ENCODE measurements at places on chromosomes 2 and 18.

- H3K27ac ChIP-seq: no peak overlapping the region
- H3K4me3 ChIP-seq: no peak overlapping the region
- H3K4me1 ChIP-seq: no peaks in the 10 kb centered on the region
- H3K27me3 ChIP-seq: peaks cover 43% of the 10 kb centered on the region
- DNase-seq: no peak
- H3K36me3 ChIP-seq: no peaks in the 10 kb centered on the region
Observed at GRCh38 chr2:227696990-227697679, 20.7 kb downstream of the SLC19A3 start.

- H3K4me3 ChIP-seq: peak overlapping the region; percentile 89
- DNase-seq: no peak
- H3K27me3 ChIP-seq: peaks cover 15% of the 10 kb centered on the region
Observed at GRCh38 chr2:100141906-100142305, 484 bp downstream of the AFF3 start.

DNA sequence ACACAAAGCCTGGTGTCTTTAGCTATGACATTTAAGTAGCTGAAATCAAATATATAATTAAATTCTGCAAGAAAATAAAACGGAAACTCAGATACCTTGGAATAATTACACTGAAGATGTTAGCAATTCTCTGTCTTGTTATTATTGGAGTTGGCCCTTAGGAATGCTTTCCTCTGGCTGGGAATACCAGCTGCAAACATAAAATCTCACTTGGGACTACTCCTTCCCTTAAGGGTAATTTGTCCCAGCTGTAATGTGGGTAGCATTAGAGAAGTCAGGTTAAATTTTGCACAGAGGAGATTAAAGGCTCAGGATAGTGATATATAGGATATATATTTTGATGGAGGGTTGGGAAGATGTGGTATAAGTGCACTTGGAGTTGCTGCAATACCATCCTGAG is 37.3 kb upstream of the GRP start:
- no peaks in the 10 kb centered on the region for H3K36me3 ChIP-seq
- no peak for DNase-seq
- no peak overlapping the region for H3K4me3 ChIP-seq
- no peak overlapping the region for H3K27ac ChIP-seq
- peaks cover 41% of the 10 kb centered on the region for H3K27me3 ChIP-seq
- no peaks in the 10 kb centered on the region for H3K4me1 ChIP-seq

GRCh38 chr2:66691031-66691965 is 256.4 kb downstream of the MEIS1 start:
- DNase-seq: no peak
- no peaks in the 10 kb centered on the region for H3K36me3 ChIP-seq
- H3K4me3 ChIP-seq: no peak overlapping the region
- no peaks in the 10 kb centered on the region for H3K4me1 ChIP-seq

DNA sequence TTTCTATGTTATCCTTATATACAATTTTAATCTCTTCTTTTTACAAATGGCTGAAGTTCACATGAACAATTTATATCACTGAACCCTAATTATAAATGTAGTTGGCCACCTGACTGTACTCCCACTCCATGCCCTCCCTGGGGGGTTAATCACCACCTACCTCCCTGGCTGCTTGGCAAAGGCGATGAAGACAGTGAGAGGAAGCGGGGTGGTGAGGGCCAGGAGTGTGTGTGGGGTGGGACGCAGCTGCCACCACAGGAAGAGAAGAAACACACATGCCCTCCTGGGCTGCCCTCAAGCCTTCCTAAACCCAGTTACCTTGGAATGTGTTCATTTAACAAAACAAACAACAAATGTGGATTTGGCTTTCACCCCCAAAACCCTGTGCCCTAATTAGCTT is 87.0 kb upstream of the REV1 start:
- DNase-seq: no peak
- no peaks in the 10 kb centered on the region for H3K36me3 ChIP-seq
- H3K27me3 ChIP-seq: peaks cover 9% of the 10 kb centered on the region
- H3K4me3 ChIP-seq: no peak overlapping the region
- no peaks in the 10 kb centered on the region for H3K4me1 ChIP-seq
- no peak overlapping the region for H3K27ac ChIP-seq

- DNase-seq: no peak
- H3K4me3 ChIP-seq: no peak overlapping the region
- no peaks in the 10 kb centered on the region for H3K36me3 ChIP-seq
Observed at GRCh38 chr2:175156534-175156933, 11.5 kb downstream of the ATF2 start.

GRCh38 chr2:3725458-3726250 is 22.3 kb downstream of the DCDC2C start:
- H3K36me3 ChIP-seq: no peaks in the 10 kb centered on the region
- H3K27ac ChIP-seq: no peak overlapping the region
- H3K4me1 ChIP-seq: no peaks in the 10 kb centered on the region
- DNase-seq: no peak
- no peak overlapping the region for H3K4me3 ChIP-seq

GRCh38 chr2:220785178-220785577 is 786.9 kb downstream of the EPHA4 start:
- H3K27ac ChIP-seq: no peak overlapping the region
- no peaks in the 10 kb centered on the region for H3K36me3 ChIP-seq
- no peak overlapping the region for H3K4me3 ChIP-seq
- H3K27me3 ChIP-seq: peaks cover 7% of the 10 kb centered on the region
- no peak for DNase-seq

- H3K4me1 ChIP-seq: peaks cover 2% of the 10 kb centered on the region
- no peak for DNase-seq
- H3K36me3 ChIP-seq: peaks cover 2% of the 10 kb centered on the region
- no peak overlapping the region for H3K4me3 ChIP-seq
- no peak overlapping the region for H3K27ac ChIP-seq
Observed at GRCh38 chr2:36616947-36617346, 19.0 kb upstream of the FEZ2 start.

DNA sequence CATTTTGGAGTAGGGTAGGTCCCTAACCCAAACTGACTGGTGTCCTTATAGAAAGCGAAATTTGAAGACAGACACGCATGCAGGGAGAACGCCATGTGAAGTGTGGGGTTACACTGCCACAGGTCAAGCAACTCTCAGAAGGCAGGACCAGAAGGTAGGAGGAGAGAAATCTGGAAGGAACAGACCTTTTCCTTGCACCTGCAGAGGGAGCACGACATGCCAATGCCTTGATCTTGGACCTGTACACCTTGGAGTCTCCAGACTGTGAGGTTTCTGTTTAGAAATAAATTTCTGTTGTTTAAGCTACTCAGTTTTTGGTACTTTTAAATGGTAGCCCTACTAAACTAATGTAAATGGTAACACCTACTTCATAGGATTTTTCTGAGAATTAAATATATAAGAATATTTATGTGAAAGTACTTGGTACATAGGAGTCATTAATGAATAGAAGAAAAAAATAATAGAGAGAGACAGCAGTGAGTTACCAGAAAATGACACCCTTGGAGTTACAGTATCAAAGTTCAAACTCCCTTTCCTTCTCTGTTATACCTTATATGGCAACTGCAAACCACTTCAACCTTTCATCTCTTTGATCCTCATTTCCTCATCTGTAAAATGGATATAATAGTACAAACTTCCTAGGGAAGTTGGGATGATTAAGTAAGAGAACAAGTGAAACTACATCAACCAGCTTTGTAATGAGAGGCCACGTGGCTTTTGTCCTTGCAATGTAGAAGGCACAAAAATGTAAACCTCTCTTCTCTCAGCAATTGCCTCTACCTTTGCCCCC is 184.9 kb upstream of the PARD3B start:
- no peak for DNase-seq
- no peaks in the 10 kb centered on the region for H3K4me1 ChIP-seq
- no peaks in the 10 kb centered on the region for H3K36me3 ChIP-seq
- H3K27me3 ChIP-seq: peaks cover 36% of the 10 kb centered on the region
- no peak overlapping the region for H3K4me3 ChIP-seq

DNA sequence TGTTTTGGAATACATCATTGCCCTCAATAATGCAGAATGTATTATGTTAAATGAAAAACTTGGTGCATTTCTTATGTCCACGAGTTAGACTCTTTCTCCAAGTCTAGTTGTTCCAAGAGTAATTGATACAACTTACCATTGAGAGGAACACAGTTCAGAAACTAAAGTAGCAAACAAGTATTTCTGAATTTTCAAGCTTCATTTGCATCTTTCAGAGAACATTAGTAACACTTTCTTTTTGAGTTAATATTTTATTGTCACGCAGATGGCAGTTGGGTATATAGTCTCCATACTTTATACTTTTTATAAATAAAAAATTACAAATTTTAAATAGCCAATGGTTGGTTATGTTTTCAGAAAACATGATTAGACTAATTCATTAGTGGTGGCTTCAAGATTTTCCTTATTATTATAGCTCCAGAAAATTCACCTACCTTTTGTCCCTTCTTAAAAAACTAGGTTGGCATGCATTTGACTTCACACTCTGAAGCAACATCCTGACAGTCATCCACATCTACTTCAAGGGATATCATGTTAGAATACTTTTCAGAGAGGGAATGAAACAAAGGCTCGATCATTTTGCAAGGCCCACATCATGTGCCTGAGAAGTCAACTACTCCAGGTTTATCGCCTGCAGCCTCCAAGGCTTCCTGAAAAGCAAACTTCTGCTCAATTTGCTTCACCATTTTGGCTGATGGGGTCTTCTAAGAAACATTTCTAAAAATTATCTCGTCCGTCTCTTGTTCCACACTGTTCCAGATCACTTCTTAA is 29.9 kb downstream of the LYPD6B start:
- DNase-seq: no peak
- H3K27me3 ChIP-seq: peaks cover 3% of the 10 kb centered on the region
- H3K4me1 ChIP-seq: peaks cover 23% of the 10 kb centered on the region
- H3K36me3 ChIP-seq: peaks cover 3% of the 10 kb centered on the region
- peak overlapping the region; percentile 82 for H3K27ac ChIP-seq
- no peak overlapping the region for H3K4me3 ChIP-seq

DNA sequence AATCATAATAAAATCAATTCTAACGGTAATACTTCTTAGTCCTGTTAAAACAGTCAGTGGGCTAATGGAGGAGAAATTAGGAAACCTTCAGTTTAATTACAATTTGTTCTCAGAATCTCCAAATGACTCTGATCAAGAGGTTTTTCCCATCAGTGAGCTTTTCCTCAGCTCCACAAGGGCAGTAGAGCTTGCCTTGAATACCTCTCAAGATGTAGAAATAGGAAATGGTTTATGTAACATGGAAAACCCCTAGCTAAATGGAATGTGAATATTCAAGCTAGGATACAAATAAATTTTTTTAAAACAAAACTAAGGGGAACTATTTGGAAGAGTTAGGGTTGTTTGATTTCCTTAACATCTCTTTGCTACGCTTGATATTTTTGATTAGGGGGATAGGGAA is 87.5 kb downstream of the PLEKHM3 start:
- peaks cover 10% of the 10 kb centered on the region for H3K36me3 ChIP-seq
- peaks cover 14% of the 10 kb centered on the region for H3K4me1 ChIP-seq
- no peak overlapping the region for H3K4me3 ChIP-seq
- no peak for DNase-seq
- H3K27ac ChIP-seq: no peak overlapping the region

Measured in T-helper 17 cell (primary cell).